ENCODE measurements at places on chromosomes 11 and 22.

DNA sequence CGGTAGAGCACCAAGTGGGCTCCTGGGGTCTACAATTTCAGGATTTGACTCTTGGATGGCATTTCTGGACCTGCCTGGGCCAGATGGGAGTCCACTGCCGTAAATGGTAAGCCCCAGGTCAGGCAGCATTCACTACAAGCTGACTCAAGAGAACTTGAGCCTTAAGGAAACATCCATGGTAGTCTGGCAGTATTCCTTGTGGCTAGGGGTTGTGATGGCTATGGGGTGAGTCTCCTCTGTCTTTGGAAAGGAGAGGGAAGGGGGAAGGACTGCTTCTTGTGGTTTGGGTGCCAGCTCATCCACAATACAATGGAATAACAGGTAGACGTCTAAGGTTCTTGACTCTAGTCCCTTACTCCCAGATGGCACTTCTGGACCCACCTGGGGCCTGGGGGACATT is 32.3 kb upstream of the POU2AF2 start:
- no peak for DNase-seq

- no peak for DNase-seq
Measured at GRCh38 chr11:12218909-12219308, 108.5 kb downstream of the MICAL2 start.

DNA sequence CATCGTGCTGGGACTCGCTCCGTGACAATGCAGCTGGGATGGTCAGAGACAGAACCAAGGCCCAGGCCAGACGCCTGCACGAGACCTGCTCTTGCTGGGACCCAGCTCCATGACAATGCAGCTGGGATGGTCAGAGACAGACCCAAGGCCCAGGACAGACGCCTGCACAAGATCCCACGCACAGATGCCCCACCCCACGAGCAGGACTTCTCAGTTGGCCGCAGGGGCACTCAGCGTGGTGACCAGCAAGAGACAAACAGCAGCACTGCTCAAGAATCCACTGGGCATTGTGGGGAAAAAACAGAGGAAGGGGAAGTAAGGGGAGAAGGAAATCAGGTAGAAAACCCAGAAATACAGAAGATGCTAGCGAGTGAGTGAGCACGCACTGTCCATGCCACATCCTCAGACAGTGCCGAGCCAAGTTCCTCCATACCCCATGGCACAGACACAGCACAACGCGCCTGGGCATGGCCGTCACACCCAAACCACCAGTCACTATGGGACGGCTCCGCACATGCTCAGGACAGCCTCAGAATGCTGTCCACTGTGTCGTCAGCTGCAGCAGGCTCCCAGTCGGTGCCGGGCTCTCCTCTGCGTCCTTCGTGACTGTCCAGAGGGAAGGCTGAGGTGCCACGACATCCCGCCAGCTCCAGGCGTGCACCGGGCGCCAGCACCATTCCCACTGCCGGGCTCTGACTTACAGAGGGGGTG is 44.5 kb downstream of the BRD1 start:
- no peak for DNase-seq

DNA sequence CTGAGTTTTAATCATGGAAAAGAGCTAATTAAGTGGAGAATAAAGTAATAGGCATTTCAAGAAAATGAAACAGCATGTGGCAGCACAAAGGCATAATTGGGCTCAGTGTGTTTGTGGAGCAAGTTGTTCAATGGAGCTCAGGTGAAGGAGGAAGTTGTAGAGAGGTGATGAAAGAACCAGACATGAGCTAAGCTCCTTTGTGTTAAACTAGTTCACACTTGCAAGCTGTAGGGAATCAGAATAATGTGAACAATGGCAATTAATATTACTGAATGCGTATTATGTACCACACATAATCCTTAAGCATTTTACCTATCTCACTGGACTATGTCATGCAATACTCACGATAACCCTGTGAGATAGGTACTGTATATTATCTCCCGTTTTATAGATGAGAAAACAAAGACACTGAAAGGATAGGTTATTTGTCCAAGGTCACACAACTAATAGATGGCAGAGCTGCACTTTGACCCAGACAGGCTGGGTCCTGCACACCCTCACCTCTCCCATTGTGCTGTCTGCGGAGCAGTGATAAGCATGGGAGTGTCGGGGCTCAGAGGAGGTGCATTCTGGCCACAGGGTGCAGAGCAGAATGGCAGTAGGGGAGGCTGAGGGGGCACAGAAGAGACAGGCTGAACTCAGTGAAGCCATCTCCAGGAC is 8.9 kb downstream of the OLFML1 start:
- DNase-seq, result no peak
